ENCODE measurements at places on chromosomes 13 and 19. TPM values are rescaled to one million over a fixed set of nuclear protein-coding genes. Genes with fewer than 3 reads are reported as not detected.

DNA sequence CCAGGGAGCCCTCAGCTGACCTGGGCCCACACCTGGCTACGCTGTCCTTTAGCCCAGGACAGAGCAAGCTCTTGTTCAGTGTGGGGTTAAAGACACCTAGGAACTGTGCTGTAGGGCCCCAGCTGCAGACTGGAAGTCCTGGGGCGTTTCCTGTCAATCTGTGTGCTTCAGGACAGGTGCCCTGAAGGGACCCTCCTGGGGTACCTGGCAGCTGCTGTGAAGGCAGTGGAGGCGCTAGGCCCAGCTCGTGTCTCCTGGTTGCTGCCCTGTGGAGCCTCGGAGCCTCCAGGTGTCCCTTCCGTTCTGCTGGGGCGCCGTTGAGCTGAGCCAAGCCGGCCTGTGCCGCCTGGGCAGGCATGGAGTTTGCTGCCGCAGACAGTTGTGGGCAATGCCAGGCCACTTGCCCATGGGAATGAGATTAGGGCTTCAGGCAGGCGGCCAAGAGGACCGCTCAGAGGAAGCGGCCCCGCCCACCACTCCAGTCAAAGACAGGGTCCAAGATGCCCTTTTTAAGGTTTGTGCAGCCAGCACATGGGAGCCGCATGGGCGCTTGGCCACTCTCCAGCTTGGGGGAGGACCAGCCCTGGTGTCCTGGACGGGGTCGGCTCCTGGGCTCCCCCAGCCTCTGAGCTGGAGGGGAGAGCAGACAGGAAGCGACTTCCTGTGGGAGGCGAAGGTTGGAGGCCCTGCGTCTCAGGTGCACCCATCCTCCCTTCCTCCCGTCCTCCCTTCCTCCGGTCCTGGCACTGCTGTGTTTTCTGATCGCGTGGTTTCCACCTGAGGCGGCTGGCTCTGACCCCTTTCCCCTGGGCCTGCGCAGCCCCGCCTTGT is 4.0 kb downstream of the PTBP1 start:
- no peak for DNase-seq

Gene GGN
- polyA plus RNA-seq = 0.40 TPM

GRCh38 chr13:45899406-45899805 is 47.9 kb upstream of the SIAH3 start:
- DNase-seq = no peak

DNA sequence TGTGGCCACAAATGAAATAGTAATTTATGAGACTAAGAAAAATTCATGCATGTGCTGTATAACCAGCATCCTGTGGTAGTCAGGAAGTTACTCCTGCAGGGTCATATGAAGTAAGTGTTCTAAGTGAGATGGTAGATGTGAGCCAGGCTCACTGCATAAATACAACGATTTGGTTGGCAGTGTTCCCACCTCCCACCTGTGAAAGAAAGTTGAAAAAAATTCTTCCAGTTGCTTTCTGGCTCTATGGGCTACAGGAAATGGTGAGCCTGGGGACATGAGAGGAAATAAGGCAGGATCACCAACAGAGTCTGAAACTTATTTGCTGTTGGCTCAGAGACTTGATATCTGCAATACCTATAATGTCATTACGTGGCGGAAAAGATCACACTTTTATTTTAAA is 301.7 kb upstream of the SPRY2 start:
- DNase-seq = no peak

Gene MEGF8
- polyA plus RNA-seq = 47.5 TPM

Gene LSM7
- 119 TPM for polyA plus RNA-seq
